Activated CD4-positive, alpha-beta T cell treated with anti-CD3 and anti-CD28 coated beads, Interleukin-2, amount 10 ng/mL, durations not matched to agents 7 days and 5 days (primary cell): ENCODE measurements at places on chromosomes 1 and 21. TPM values are rescaled to one million over a fixed set of nuclear protein-coding genes. Genes with fewer than 3 reads are reported as not detected.

AK4 gene
- 42.6 TPM for total RNA-seq

- no peak overlapping the region for H3K27ac ChIP-seq
- H3K4me3 ChIP-seq = no peak overlapping the region
- H3K4me1 ChIP-seq = peaks cover 7% of the 10 kb centered on the region
- DNase-seq = no peak
Measured at GRCh38 chr1:114517348-114517747, 6.3 kb upstream of the TRIM33 start.

GRCh38 chr1:66503841-66504470, 30.0 kb upstream of the SGIP1 start:
- H3K4me3 ChIP-seq = no peak overlapping the region
- DNase-seq = peak; percentile 38
- H3K27me3 ChIP-seq = peaks cover 31% of the 10 kb centered on the region
- H3K4me1 ChIP-seq = peaks cover 2% of the 10 kb centered on the region
- no peak overlapping the region for H3K27ac ChIP-seq
- H3K36me3 ChIP-seq = no peaks in the 10 kb centered on the region

PAQR6 gene
- 6.2 TPM for total RNA-seq

GRCh38 chr1:151542710-151543129, 2.6 kb downstream of the TUFT1 start:
- H3K4me3 ChIP-seq = no peak overlapping the region
- no peak overlapping the region for H3K27ac ChIP-seq
- peaks cover 34% of the 10 kb centered on the region for H3K4me1 ChIP-seq
- no peak for DNase-seq

MAP1LC3C gene
- not detected for total RNA-seq

GRCh38 chr1:36008546-36009197, 75.2 kb upstream of the TEKT2 start:
- DNase-seq = no peak
- no peak overlapping the region for H3K4me3 ChIP-seq
- no peak overlapping the region for H3K27ac ChIP-seq
- H3K4me1 ChIP-seq = no peaks in the 10 kb centered on the region
- peaks cover 19% of the 10 kb centered on the region for H3K36me3 ChIP-seq

SLC22A15 gene
- total RNA-seq = 0.81 TPM

DNA sequence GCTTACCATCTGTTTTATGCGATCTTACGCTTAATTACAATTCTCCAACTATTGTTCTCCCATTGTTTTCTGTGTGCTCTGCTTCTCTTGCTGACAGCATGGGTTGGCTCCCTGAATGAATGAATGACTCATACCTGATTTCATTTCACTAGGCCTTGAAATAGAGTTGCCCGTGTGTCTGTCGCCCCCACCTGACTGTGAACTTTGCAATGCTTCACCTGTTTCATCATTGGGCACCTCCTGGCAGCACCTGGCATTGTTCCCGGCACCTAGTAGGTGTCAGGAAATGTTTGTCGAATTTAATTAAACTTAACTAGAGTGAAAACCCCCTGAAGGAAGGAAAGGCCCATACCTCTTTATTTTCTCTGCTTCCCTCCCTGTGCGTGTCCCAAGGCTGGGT, 120.5 kb upstream of the KLHDC7A start:
- no peak for DNase-seq
- H3K4me1 ChIP-seq = no peaks in the 10 kb centered on the region
- no peak overlapping the region for H3K27ac ChIP-seq
- H3K4me3 ChIP-seq = no peak overlapping the region

- H3K4me1 ChIP-seq = peaks cover 44% of the 10 kb centered on the region
- H3K36me3 ChIP-seq = peaks cover 23% of the 10 kb centered on the region
- DNase-seq = no peak
Measured at GRCh38 chr21:14559102-14559501, 13.0 kb upstream of the SAMSN1 start.

RGS4 gene
- not detected for total RNA-seq

HFM1 gene
- total RNA-seq = not detected

NHLH2 gene
- not detected for total RNA-seq

DNA sequence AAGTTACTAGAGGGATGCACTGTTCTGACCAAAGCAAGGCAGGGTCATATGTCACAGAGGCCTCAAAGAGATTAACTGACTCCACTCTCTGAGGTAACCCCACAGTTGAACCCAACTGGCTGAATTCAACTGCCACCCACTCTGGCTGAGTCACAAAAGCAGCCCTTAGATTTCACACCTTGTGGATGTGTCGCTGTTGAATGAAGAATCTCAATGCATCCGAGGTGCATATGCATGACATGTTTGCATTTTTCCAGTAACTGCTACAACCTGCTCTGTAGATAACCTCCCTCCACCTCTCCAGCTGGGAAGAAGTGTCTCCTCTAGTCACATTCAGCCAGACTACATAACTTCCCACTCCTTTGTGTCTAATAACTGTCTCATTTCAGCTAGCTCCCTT, 27.9 kb upstream of the KIF21B start:
- no peak for DNase-seq
- no peaks in the 10 kb centered on the region for H3K36me3 ChIP-seq
- no peak overlapping the region for H3K4me3 ChIP-seq
- no peak overlapping the region for H3K27ac ChIP-seq
- H3K4me1 ChIP-seq = peaks cover 2% of the 10 kb centered on the region

DNA sequence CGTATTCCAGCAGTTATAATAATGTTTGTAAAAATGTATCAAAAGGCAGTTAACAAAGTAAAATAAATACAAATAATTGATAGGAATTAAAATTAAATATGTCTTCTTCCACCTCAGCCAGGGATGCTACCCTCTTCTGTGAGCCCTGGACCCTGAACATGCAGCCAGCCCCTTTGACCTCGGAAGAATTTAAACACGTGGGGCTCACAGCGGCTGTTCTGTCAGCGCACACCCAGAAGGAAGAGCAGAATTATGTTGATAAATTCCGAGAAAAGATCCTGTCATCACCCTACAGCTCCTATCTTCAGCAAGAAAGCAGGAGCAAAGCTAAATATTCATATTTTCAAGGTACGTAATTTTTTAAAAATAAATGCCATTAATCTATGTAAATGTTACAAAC, 26.5 kb downstream of the UTS2 start:
- H3K4me1 ChIP-seq = peaks cover 7% of the 10 kb centered on the region
- H3K36me3 ChIP-seq = no peaks in the 10 kb centered on the region
- H3K27ac ChIP-seq = no peak overlapping the region
- H3K27me3 ChIP-seq = no peaks in the 10 kb centered on the region
- DNase-seq = no peak
- H3K4me3 ChIP-seq = peak overlapping the region; percentile 83

NENF gene
- 29.3 TPM for total RNA-seq

GRCh38 chr1:66450043-66450514, 83.9 kb upstream of the SGIP1 start:
- peaks cover 13% of the 10 kb centered on the region for H3K27me3 ChIP-seq
- no peak for DNase-seq
- H3K4me3 ChIP-seq = no peak overlapping the region
- H3K36me3 ChIP-seq = no peaks in the 10 kb centered on the region
- H3K4me1 ChIP-seq = peaks cover 14% of the 10 kb centered on the region
- H3K27ac ChIP-seq = no peak overlapping the region

- peaks cover 5% of the 10 kb centered on the region for H3K27me3 ChIP-seq
- no peak overlapping the region for H3K27ac ChIP-seq
- H3K36me3 ChIP-seq = no peaks in the 10 kb centered on the region
- no peak overlapping the region for H3K4me3 ChIP-seq
- DNase-seq = no peak
- H3K4me1 ChIP-seq = no peaks in the 10 kb centered on the region
Measured at GRCh38 chr1:212486619-212486975, 53.9 kb downstream of the NENF start.

DNA sequence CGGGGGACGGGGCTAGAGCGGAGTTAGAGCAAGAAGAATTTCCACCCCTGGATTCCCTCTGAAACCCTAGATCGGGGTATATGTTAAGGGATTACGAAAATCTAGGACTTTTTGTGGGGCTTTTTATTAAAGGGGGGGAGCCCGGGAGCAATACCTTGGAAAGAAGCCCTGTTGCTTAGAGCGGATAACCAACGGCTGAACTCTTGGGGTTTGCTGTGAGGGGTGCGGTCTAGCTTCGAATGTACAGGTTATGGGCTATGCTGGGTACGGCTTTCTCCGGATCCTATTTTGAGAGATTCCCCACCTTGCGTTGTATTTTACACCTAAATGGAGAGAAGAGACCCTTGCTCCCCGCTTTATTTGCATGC, 626 bp downstream of the DYRK3 start:
- H3K27ac ChIP-seq = no peak overlapping the region
- peak overlapping the region; percentile 75 for H3K4me3 ChIP-seq
- H3K36me3 ChIP-seq = peaks cover 1% of the 10 kb centered on the region
- peaks cover 23% of the 10 kb centered on the region for H3K4me1 ChIP-seq
- peak; percentile 22 for DNase-seq
- peaks cover 11% of the 10 kb centered on the region for H3K27me3 ChIP-seq

ABCA4 gene
- not detected for total RNA-seq
